ENCODE measurements at places on chromosomes 2 and 18.

DNA sequence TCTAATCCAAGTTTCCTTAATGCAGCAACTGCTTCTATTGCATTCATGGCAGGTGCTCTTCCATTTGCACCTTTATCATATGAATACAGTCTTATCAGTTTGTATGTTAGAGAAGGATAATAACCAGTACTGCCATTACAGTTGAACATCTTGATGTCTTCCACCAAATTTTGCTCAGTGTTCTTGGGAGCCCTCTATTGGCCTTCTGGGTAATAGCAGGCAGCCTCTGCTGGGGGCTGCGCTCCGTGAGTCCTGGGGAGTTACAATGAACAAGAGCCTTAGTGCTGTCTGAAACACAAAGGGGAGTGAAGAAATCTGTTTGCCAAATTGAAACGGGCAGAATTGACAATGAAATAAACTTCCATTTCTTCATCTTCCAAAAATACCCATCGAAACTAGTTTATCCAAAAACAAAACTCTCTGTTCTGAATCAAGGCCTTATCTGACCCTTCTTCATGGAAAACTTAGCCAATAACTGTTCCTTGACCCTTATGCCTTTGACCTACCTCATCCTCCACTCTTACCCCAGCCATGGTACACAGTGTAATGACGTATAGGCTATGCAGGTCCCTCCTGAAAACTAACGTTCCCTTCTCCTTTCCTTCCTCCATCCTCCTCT, 79.9 kb downstream of the ALK start:
- DNase-seq: no peak

DNA sequence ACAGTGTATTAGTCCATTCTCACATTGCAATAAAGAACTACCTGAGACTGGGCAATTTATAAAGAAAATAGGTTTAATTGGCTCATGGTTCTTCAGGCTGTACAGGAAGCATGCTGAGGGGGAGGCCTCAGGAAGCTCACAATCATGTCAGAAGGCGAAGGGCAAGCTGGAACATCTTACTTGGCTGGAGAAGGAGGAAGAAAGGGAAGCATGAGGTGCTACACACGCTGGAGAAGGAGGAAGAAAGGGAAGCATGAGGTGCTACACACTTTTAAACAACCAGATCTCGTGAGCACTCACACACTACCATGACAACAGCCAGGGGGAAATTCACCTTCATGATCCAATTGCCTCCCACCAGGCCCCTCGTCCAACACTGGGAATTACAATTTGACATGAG, 95.3 kb upstream of the FAM110C start:
- DNase-seq: no peak

DNA sequence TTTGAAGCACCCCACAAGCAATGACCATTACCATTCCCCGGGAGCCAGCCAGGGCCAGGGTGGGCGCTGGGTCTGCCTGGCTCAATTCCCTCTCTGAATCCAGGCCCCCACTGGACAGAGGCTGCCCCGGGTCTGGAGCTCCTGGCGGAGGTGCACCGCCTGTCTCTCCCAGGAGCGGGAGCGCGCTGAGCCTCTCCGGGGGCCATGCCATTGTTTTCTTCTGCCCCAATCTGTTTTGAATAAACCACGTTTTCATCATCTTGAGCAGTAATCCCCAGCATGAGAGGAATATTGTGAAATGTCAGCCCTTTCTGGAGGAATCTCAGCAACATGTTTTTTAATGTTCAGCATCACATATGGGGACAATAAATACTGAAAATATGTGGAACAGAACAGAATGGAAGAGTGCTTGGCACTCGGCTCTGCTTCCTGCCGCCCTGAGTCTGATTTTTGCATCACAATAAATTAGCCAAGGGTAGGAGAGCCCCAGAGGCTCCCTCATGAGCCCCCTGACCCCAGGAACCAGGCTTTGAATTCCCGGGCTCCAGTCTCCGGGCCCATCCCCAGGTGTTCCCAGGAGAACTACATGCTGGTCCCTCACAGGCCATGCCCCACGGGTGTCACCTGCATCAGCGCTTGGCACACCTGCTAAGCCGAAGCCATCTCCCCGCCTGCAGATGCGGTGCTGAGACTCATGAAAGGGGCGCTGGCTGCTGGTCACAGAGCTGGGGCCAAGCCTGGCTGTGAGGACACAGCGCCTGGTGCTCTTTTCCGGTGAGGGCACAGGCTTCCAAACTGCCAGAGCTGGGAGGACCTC, 88.8 kb downstream of the INHBB start:
- DNase-seq: no peak

- no peak for DNase-seq
Measured at GRCh38 chr18:55420665-55421307, 167.2 kb downstream of the TCF4 start.

- DNase-seq: no peak
Measured at GRCh38 chr2:56624181-56624580, 440.4 kb downstream of the CCDC85A start.

- no peak for DNase-seq
Measured at GRCh38 chr2:119760237-119760955, 674 bp downstream of the PTPN4 start.

DNA sequence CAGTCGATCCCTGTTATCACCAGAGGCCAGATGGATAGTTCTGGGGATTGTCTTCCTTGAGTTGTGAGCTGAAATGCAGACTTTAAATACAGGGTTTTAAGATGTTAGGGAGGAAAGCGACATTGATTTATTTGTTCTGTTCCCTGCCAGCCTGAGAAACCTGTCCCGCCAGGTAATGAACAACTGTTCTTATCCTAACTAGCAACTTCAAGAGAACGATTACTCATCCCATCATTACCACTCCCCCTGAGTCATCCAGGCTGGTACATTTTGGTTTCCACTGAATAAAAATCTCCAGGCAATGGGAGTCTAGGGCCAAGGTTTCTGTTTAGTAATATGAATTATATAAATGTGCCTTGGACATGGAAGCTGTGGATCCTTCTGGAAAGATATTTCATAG, 131.2 kb downstream of the LYPD6B start:
- no peak for DNase-seq

DNA sequence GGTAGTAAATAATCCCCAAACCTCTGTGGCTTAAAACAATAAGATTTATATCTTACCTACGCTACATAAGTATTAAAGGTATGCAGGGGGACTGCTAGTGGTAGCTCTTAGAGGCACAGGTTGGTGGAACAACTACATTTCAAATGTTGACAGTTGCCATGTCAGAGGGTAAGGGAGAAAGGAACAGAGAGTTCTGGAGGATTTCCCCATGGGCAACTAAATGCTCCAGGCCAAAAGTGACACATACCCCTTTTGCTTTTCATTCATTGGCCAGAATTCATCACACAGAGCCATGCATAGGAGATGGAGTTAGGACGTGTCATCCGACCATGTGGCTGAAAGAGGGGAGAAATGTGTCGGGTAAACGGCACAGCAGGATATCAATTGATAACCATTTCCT, 133.2 kb downstream of the NAPG start:
- DNase-seq: no peak

- no peak for DNase-seq
Measured at GRCh38 chr2:75494137-75494769, 66.5 kb downstream of the EVA1A start.

GRCh38 chr2:60408811-60409530, 144.5 kb downstream of the BCL11A start:
- no peak for DNase-seq

GRCh38 chr2:40369267-40370006, 82.5 kb downstream of the SLC8A1 start:
- DNase-seq: no peak

GRCh38 chr2:86305915-86306254, 31.5 kb downstream of the REEP1 start:
- no peak for DNase-seq

Data from hippocampal formation (tissue), 2 donors.